ENCODE measurements at places on chromosomes 1 and 21. TPM values are rescaled to one million over a fixed set of nuclear protein-coding genes. Genes with fewer than 3 reads are reported as not detected.

Gene PPFIA4
- total RNA-seq: 3.9 TPM

Gene SPRR2F
- total RNA-seq: not detected

Gene TAGLN2
- 76.7 TPM for total RNA-seq

- peak; percentile 58 for DNase-seq
Observed at GRCh38 chr1:44327679-44328491, 27.2 kb downstream of the ERI3 start.

GRCh38 chr1:184187097-184187496, 135.6 kb downstream of the TSEN15 start:
- DNase-seq: no peak

DNA sequence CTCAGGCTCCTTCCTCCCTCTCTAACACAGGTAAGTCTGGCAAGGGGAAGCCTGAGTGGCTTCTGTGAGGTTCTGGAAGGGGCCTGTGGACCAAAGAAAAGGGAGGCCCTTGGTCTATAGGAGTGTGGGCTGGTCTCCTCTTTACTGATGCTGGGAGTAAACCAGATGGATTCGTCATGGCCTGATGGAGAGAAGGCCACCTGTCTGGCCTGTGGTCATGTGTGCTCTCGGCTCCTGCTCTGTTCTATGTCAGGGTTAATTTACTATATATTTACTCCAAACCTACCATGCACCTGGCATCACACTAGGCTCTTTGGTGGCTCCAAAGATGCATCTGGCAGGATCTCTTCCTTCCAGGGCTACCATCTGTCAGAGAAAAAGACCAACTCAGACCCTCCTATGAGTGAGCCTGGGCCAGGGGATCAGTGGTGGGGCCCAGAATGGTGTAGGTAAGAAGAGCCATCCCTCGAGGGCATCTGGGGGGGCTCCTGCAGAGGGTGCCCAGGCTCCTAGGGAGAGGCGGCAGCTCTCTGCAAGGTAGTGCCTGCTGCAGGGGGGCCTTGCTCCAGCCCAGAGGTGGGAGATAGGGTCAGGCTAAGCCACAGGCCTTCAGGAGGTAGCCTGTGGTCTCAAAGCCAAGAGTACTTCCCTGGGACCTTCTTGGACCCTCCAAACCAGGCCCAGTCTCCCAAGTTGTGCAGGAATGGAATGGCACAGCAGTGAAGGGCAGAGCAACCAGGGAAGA, 68.2 kb upstream of the SELENON start:
- no peak for DNase-seq

GRCh38 chr1:115929881-115930280, 46.4 kb upstream of the SLC22A15 start:
- no peak for DNase-seq

Gene EXO1
- total RNA-seq: 43.7 TPM

DNA sequence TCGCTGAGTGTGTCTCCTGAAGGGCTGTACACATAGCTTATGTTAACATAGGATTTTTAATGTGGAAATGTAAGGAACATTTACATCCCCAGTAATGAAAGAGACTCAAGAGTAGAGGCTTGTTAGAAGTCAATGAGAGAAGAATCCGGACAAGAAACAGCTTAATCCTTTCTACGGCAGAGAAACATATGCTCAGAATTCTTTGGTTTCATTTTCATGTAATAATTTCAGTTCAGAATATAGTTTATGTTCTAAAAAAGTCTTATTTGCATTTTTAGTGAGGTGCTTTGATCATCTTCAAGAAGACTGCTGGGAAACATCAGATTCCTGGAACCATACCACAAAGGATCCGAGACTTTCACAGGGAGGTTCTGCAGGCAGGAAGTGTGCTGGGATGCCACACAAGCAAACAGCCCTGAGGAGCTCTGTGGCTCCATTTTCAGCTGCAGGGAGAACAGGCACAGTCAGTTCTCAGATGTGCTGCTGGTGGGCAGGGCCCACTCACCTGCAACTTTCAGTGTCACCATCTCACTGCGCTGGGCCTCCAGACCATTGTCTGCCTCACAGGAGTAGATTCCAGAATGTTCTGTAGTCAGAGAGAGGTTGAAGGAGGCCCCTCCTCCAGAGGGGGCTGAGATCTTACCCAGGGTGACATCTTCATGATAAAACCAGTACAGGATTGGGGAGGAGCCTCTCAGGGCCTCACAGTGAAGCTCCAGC, 28.4 kb downstream of the FCRL5 start:
- no peak for DNase-seq

Gene AK5
- 2.6 TPM for total RNA-seq

Gene ARID4B
- total RNA-seq: 34.0 TPM

Gene CXADR
- total RNA-seq: 150 TPM

Gene C1orf141
- not detected for total RNA-seq

GRCh38 chr1:159142391-159142663, 29.1 kb upstream of the CADM3 start:
- DNase-seq: no peak

DNA sequence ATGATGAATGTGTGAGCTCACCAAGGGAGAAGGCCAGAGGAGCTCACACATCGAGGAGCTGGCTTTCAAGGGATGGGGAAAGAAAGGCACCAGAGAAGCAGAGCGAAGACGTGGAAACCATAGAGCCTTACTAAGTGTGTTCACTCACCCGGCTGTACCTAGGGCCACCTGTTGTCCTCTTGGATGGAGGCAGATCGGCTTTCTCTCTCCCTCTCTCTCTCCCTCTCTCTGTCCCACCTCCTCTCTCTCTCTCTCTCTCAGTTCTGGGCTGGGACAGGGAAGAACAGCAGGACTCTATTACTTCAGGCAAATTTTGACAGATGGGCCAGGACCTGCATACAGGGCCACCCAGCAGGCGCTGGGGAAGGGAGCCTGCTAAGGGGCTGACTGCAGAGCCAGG, 64.8 kb downstream of the HIVEP3 start:
- DNase-seq: no peak

Gene OR2T29
- total RNA-seq: not detected

DNA sequence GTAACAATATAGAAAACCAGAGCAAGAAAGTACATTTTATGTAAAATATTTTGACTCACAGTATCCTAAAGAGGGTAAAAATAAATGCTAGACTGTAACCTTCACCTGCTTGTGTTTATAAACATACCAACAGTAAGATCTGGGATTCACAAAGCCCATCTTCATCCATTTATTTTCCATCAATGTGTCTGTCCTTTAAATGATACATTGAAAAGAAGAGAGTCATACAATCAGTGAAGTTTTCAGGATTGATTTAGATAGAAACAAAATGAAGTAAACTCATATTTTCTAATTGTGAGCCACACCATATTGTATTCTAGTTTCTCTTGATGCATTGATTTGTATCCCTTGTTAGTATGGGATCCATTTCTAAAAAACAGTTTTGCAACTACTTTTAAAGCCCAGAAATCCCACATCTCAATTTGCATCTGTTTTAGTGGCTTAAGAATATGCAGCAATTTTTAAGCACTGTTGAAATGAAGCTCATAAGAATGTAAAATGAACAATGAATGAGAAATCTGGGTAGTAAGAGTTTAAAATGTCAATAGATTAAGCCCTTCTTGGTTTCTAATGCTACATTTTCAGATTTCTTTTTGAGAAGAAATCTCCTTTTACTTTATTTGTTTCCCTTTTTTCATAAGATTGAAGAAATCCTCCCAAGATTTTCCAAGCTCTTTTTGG, 548.1 kb upstream of the ADGRL2 start:
- no peak for DNase-seq

DNA sequence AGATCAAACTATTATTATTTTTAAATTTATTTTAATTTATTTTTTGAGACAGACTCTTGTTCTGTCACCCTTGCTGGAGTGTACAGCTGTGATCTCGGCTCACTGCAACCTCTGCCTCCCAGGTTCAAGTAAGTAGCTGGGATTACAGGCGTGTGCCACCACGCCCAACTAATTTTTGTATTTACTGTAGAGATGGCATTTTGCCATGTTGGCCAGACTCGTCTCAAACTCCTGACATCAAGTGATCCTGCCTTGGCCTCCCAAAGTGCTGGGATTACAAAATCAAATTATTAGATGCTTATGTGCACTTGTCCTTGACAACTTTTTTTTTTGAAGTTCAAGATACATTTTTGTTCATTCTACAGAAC, 15.4 kb downstream of the LIN9 start:
- DNase-seq: no peak

DNA sequence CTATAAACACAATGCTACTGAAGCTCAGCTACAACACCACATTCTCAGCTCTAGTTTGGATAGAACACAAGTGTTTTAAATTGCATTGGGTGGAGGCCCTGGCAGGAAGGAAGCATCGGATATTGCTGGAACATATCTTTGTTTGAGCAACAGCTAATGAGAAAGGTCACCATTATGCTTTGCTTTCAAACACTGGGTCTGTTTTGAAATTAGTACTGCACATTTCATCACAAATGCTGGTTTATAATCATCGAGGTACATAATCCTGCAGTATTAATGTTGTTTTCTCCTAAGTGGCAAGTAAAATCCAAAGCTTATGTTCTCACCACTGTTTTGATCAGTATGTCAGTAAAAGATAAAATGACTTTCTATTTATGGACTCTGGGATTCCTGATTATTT, 61.5 kb upstream of the ARHGAP29 start:
- DNase-seq: no peak

- no peak for DNase-seq
Observed at GRCh38 chr1:32878183-32878582, 7.5 kb upstream of the FNDC5 start.

- DNase-seq: no peak
Observed at GRCh38 chr21:37136261-37136660, 63.2 kb downstream of the TTC3 start.

Gene C8A
- not detected for total RNA-seq

Gene HSD3B2
- not detected for total RNA-seq

Measured in H9 (cell line).